ENCODE measurements at places on chromosomes 5 and 9. TPM values are rescaled to one million over a fixed set of nuclear protein-coding genes. Genes with fewer than 3 reads are reported as not detected.

- DNase-seq: no peak
Measured at GRCh38 chr9:125430161-125431011, 168.8 kb downstream of the GAPVD1 start.

- DNase-seq: no peak
Measured at GRCh38 chr5:150264667-150265603, 24.6 kb downstream of the CAMK2A start.

DNA sequence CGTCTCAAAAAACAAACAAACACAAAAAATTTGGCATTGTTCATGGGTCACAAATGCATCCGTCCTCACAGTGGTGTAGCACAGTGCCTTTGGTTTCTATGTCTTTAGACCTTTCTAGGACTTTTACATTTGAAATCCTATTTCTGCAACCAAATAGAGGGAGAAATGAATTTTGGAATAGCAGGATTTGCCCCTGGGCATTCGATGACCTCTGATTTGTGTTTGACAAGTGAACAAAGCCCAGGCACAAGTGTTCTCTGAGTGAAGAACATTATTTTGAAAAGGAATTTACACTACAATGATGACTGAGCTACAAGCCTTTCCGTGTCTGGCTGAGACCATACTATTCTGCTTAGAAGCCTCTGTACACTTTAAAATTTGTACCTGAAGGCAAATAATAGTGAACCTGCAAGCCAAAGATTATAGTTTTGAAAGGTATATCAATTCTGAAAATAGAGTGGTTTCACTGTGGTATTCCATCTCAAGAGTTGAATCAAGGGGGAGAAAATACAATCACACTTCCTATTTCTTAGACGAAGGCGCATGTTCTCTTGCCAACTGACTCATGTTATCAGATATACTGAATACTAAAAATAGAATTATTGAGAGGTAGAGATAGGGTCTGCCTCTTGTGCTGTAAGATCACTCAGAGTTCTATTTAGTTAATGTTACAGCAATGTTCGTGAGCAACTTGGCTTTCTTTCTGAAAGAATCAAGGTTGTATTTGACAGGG is 297.6 kb downstream of the KDM4C start:
- peak; percentile 23 for DNase-seq

DNA sequence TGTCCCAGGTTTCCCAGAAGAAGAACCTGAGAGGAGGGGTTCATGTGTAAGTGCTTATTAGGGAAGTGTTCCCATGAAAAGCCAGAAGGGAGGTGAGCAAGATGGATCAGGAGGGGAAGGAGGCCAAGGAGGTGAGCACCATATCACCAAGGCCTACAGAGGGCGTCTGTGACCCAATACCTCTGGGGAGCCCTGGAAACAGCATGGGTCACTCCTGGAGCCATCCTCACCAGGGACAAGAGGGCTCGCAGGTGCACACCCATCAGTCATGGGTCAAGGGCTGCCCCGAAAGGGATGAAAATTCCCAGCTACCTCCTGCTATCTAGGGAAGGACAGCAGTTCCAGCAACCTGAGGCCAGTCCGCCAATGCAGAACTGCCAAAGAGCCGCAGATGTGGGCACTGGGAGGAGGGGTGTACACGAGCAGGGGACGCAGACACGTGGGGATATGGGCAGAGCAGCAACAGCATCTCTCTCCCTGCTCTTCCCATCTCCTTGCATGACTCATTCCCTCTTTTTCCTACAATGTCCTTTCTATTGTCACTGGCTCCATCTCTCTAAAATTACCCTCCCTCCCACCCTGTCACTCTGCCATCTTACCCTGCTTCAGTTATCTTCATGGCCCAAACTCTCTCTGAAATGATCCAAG is 167.6 kb upstream of the FSTL4 start:
- no peak for DNase-seq

DNA sequence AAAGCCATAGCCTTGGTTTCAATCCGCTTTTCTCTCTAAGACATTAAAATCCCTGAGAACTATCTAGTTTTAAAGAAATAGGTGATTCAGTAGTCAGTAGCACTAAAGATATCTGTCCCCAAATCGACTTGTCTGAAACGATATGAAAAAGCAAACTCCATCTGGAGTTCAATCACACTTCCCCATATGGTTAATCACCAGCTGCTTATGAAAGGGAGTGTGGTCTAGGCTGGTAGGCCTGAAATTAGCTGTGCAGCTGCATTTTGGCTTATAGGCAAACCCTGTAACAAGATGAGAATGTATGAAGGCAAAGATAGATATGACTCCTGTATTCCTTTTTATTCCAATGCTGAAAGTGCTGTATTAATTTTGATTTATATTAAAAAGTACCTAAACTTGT is 65.9 kb downstream of the DMRTA1 start:
- DNase-seq: no peak

DNA sequence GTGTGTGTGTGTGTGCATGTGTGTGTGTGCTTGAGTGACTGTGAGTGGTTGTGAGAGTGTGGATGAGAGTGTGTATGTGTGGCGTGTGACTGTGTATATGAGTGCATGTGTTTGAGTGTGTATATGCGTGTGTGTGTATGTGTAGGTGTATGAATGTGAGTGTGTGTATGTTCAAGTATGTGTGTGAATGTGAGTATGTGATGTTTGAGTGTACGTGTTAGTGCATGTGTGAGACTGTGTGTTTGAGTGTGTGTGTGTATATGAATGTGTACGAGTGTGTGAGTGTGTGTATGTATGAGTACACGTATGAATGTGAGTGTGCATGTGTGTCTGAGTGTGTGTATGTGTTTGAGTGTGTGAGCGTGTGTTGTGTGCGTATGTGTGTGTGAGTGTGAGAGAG is 47.8 kb downstream of the KCNIP1 start:
- DNase-seq: no peak

DNA sequence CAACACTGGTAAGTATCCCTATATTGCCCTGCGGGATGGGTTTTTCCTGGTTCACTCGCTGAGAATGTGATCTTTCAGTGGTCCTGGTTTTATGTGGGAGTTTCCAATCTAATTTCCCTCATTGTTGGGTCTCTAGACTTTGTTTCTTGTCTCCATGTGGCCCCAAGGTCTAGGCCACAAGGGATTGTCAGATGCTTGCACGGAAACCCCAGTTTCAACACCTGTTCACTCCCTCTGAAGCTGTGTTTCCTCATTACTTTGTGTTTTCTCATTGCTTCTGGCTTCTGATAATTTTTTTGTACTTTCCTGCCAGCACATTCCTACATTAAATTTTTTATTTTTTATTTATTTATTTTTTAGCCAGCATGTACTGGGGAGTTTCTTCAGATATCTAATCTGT is 191.5 kb downstream of the TTLL11 start:
- no peak for DNase-seq

- DNase-seq: peak; percentile 30
Measured at GRCh38 chr5:154334406-154335064, 111.3 kb upstream of the SAP30L start.

GRCh38 chr5:113166852-113167366 is 190.3 kb downstream of the DCP2 start:
- DNase-seq: peak; percentile 59

GRCh38 chr5:150413176-150413901 is 629 bp upstream of the CD74 start:
- DNase-seq: no peak

DNA sequence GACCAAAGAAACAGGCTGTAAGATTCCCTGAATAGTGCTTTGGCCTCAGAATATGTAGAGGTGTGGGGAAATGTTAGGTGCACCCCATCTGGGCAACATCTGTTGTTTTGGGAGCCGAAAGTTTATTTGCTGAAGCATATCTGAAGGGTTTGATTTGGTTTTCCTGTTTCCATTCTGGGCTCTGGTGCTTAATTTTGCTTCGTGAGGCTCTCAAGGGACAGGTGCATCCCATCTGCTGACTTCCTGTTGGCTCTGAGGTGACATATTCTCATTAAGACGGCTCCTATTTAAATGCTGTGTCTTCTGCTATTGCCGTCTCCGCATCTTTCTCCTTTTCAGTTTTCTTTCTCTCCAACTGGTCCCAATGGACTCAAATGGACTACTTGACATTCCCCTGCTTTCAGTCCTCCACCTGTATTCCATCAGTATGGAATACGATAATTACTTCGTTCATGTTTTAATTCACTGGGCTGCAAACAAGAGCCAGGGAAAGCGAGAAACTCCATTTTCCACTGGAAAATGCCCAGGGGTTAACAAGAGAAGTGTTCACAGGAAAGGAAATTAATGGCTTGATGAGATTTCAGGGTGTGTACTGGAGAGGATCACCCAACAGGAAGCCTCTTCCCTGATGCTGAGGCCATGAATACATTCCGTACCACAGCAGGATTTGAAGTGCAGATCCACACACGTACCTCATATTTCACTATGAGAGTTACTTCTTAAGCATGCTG is 104.0 kb downstream of the MTX3 start:
- DNase-seq: no peak

- peak; percentile 62 for DNase-seq
Measured at GRCh38 chr5:149002761-149003689, 59.8 kb downstream of the SH3TC2 start.

The JAKMIP2 gene
- total RNA-seq: not detected

The RAD23B gene
- total RNA-seq: 75.0 TPM

GRCh38 chr5:1138445-1139245 is 26.8 kb upstream of the SLC12A7 start:
- DNase-seq: no peak

The SETX gene
- total RNA-seq: 92.7 TPM

The NME5 gene
- total RNA-seq: 2.4 TPM

Measured in dermis blood vessel endothelial cell (primary cell).